ENCODE measurements at places on chromosomes 4 and X.

GRCh38 chrX:12076046-12076445 lies 62.2 kb upstream of the FRMPD4 start:
- no peak for DNase-seq

DNA sequence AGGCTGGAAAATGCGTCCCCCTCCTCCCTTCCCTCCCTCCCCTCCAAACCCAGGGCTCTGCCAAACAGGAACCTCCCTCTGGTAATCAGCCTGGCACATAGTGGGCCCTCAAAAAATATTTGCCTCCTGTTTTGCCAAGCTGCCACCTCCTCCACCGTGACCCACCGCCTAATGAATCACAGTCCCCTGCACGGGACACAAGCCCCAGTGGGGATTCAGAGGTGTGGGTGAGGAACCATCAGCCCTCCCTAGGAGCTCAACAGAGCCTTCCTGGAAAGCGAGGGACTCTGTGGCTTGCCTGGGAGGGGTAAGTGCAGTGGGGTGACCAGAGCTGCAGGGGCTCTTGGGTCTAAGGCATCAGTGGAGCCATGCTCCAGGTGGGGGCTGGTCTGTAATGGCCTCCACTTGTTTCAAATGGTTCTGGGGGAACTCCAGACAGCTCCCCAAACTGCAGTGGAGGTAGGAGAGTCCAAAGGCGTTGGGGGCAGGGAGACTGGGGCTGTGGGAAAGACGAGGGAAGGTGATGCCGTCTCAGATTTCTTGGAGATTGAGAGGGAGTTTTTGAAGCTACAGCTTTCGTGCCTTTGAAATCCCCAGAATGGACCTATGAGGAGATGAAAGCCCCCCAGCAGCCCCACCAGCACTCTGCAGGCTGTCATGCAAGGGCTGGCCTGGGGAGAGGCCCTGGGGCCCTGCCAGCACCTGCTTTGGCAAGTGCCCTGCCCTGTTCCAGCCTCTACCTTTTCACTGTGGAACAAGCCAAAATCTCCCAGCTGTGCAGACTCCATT lies 1.0 kb upstream of the PPP2R2C start:
- DNase-seq, result peak; percentile 29

- no peak for DNase-seq
These were observed 209.2 kb upstream of the FAT4 start for GRCh38 chr4:125105561-125105960.

DNA sequence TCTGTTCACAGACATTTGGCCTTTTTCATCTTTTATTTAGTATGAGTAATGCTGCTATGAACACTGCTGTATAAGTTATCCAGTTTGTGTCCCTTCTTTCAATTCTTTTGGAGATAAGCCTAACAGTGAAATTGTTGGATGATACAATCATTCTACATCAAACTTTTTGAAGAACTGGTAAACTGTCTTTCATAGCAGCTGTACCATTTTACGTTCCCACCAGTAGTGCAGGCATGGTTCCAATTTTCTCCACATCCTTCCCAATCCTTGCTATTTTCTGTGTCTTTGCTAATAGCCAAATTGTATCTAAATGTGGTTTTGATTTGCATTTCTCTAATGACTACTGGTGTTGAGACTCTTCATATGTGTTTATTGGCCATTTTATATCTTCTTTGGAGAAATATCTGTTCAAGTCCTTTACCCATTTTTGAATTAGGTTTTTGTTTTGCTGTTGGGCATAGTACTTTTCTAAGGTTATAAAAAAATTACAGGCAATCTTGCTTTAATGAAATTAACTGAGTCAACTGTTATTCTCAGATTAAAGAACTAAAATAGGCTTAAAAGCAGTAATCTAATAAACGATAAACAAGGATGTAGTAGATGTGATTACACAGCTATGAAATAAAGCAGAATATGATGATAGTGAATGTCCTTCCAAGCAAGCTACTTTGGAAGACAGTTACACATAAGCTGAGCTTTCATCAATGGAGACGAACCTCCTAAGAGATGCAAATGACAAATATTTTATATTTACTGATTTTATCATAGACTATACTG lies 57.2 kb downstream of the FBXW7 start:
- no peak for DNase-seq

- no peak for DNase-seq
These were observed 168.3 kb downstream of the AREG start for GRCh38 chr4:74613266-74613665.

DNA sequence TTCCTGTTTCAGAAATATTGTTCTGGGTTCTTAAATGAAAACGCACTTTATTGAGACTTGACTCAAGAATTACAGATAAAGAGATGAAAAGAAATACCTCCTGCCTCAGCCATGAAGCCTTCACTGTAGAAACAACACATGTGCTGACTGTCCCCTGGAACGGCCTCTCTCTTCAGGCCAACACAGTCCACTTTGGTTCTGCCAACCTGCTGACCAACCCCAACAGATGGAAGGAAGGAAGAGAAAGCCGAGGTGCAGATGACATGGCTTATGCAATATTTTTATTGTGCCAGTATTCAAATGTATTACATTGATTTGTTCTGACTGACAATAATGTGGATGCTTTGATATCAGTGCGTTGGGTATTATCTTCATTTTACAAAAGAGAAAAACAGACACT lies 171.0 kb downstream of the CPEB2 start:
- no peak for DNase-seq

DNA sequence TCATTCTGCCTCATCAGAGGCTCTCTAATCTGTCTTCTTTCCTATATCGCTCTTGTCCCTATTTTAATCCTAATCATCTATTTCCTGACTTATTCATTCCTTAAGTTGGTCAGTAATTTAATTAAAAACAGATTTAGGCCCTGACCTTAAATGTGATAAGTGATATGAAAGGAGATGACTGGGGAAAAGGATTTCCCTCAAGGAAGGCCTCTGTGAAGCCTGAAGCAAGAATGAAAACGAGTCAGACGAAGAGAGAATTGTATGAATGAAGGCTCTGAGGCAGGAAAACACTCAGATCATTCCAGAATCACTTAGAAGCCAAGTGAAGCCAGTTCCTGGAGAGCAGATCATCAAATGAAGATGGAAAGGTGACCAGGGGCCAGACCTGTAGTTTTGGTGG lies 22.1 kb downstream of the PKD2 start:
- DNase-seq, result no peak

DNA sequence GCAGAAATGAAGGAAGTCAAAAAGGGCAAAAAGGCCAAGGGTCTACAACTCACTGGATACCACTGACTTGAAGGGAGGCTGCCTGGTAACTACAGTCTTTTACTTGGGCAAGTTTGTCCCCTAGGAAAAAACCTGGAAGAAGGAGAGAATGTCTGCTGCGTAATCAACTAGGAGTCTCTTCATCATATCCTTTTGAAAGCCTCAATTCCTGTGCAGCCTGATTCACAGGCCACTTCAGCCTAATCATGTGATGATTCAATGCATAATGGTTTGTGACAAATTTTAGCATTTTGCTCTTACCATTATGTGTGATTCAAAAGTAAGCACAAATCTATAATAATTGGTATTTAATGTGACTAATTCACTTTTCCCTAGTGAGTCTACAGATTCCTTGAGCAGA lies 273.6 kb downstream of the FRMPD4 start:
- DNase-seq, result no peak

- no peak for DNase-seq
These were observed 468.9 kb upstream of the CTSO start for GRCh38 chr4:156422576-156422975.

- DNase-seq, result no peak
These were observed 141.0 kb downstream of the NSUN7 start for GRCh38 chr4:40890764-40891163.

DNA sequence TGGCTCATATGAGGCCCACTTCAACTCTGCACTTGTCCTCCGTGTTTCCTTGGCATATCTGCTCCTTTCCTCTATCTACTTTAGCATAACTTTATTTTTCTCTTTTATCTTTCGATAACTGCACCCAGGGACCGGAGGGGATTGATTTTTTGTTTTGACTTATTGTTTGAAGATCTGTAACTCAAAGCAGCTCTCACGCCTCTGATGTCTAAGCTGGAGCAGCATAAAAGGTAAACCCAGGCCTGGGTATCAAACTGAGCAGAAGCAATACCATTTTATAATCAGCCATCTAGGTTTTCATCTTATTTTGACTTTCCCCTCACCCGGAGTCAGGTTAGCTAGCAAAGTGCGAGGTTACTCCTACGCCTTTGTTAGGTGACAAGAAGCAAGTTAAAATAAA lies 28.4 kb downstream of the LEF1 start:
- no peak for DNase-seq

GRCh38 chr4:1347410-1347864 lies 429 bp downstream of the UVSSA start:
- peak; percentile 81 for DNase-seq

- DNase-seq, result no peak
These were observed 379.9 kb downstream of the ADAM29 start for GRCh38 chr4:175297965-175298565.

- no peak for DNase-seq
These were observed 21.9 kb downstream of the MED28 start for GRCh38 chr4:17636341-17636695.

DNA sequence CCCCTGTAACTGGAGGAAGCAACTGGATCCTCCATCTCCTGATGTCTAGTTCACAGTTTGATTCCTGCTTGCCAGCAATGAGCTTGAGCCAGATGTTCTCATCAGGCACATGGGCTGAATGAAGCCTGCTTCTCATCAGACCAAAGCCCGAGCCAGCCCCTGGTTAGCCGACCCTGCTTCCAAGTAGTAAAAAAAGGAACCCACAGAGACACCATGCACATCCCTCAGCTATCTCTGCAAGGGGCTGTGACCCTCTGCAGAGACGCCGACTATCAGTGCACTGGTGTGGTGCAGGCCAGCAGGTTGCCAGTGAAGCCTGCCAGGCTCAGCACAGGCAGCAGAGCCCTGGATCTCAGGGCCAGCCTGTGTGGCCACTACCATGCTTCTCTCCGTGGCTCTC lies 2.8 kb downstream of the DCTD start:
- DNase-seq, result no peak

DNA sequence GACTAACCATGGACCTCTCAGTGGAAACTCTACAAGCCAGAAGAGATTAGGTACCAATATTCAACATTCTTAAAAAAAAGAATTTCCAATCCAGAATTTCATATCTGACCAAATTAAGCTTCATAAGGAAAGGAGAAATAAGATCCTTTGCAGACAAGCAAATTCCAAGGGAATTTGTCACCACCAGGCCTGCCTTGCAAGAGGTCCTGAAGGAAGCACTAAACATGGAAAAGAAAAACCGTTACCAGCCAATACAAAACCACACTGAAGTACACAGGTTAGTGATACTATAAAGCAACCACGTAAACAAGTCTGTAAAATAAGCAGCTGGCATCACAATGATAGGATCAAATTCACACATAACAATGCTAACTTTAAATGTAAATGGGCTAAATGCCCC lies 156.6 kb downstream of the FAM13A start:
- no peak for DNase-seq

DNA sequence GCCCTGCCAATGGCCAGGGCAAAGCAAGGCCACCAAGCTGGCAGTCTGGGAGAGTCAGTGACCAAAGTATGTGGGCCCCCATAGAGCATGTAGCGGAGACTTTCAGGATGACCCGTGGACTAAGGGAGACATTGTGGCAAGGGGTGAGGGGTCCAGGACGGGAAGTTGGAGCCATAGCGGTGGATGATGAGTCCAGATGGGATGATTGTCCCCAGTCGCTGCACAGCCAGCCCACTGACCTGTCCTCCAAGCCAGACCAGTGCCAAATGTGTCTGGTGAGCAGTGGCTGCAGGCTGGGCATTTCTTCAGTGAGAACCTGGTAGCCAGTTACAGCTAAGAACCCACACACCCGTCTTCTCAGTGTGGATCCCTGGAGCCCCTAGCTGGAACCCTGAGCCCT lies 34.3 kb downstream of the ZNF185 start:
- DNase-seq, result no peak

- DNase-seq, result no peak
These were observed 6.7 kb downstream of the MANBA start for GRCh38 chr4:102754044-102754443.

GRCh38 chr4:123556526-123556925 lies 159.9 kb downstream of the SPRY1 start:
- DNase-seq, result no peak

GRCh38 chr4:24668956-24669355 lies 84.6 kb upstream of the DHX15 start:
- no peak for DNase-seq

GRCh38 chr4:128725405-128726055 lies 84.0 kb upstream of the JADE1 start:
- peak; percentile 59 for DNase-seq

GRCh38 chr4:95660719-95661118 lies 111.9 kb upstream of the UNC5C start:
- DNase-seq, result no peak

- no peak for DNase-seq
These were observed 21.4 kb downstream of the MAOB start for GRCh38 chrX:43860646-43861370.

DNA sequence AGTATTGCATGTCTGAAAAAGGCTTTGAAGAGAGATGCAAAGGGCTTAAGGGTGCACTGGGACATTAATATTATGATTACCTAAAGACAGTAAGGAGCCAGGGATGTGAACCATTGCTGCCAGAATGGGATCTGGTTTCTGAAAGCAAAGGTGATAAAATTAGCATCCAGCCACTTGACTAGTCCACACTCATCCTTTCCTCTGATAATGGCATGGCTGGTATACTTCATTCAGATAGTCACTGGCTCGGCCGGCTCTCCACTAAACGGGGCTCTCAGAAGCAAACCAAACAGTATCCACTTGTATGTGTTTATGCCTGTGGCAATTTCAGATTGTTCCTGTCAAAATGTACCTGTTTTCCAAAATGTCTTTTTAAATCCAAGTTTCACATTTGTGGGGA lies 46.4 kb downstream of the MAMLD1 start:
- DNase-seq, result no peak

- no peak for DNase-seq
These were observed 67.6 kb upstream of the GUCY1A1 start for GRCh38 chr4:155599085-155599484.

GRCh38 chr4:182140547-182140946 lies 102.7 kb upstream of the TENM3 start:
- DNase-seq, result no peak

DNA sequence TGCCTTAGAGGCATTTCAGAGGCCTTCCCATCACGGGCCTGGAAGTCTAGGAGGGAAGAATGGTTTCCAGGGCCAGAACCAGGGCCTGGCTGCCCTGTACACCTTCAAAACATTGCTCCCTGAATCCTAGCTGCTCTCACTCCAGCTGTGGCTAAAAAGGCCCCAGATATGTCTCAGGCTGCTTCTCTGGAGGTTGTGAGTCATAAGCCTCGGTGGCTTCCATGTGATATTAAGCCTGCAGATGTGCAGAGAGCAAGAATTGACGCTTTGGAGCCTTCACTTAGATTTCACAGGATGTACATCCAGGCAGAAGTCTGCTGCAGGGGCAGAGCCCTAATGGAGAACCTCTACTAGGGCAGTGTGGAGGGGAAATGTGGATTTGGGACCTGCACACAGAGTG lies 502.5 kb downstream of the GRXCR1 start:
- no peak for DNase-seq

DNA sequence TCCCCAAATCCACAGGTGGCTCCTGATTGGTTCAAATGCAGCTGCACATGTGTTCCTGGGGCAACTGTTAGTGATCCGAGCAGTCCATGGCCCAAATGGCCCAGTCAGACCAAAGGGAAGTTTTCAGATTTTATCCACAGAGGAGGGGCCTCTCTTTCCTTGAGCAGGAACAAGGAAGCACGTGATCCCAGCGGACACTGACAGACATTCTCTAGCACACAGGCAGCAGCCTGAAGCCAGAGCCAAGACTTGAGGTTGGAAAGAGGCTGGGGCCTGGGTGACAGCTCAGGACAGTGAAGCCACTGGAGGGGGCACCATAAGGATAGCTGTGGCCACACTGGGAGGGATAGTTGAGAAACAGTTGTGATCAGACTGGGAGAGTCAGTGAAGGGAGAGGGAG lies 3.5 kb upstream of the ZFP92 start:
- no peak for DNase-seq

- no peak for DNase-seq
These were observed 29.2 kb downstream of the LETM1 start for GRCh38 chr4:1826531-1827350.

All from ureter (tissue), 1 donor.